ENCODE measurements at places on chromosomes 1 and 21. TPM values are rescaled to one million over a fixed set of nuclear protein-coding genes. Genes with fewer than 3 reads are reported as not detected.

DNA sequence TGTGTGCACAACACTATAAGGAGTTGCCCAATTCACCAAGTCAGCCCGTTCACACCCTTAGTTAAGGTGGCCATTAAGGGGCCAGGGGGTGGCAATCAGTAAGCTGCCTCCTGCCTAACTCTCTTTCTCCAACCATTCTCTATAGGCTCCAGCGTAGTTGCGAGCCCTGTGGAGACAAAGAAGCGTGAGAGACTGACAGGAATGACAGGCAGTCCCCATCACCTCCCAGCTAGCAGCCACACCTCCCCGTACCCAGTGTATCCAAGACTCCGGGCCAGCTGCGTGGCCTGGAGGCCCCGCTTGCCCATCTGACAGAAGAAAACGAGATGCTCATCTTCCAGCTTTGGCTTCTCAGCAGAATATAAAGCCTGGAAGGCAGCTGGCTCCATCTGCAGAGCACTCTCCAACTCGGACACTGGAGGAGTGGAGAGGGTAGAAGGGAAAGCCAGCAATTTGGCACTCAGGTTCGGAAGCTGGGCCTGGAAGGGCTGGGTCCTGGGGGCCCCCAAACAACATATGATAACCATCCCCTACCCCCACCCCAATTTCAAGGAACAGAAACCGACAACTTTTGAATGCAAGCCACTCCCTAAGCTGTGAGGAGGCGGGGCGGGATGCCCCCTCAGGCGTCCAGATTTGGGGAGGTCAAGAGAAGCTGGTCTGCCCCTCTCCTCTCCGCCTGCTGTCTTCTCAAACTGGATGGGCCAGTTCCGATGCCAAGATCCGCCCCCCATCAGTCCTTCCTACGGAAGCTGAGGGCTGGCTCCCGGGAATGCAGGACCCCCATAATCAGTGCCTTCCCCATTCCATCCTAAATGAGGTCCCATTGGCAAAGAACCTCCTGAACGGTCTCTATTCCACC is 872 bp downstream of the TSTD1 start:
- DNase-seq: no peak
- peaks cover 24% of the 10 kb centered on the region for H3K36me3 ChIP-seq
- H3K27ac ChIP-seq: peak overlapping the region; percentile 64
- no peaks in the 10 kb centered on the region for H3K27me3 ChIP-seq
- no peaks in the 10 kb centered on the region for H3K4me1 ChIP-seq

GRCh38 chr1:26177182-26177684 is at the start of gene CNKSR1:
Gene CNKSR1 (plus strand): TSS chr1:26177491. CDS start chr1:26177548, 57 bp downstream.
- H3K4me3 ChIP-seq: no peak within 1 kb of the TSS
- H3K27me3 ChIP-seq: no peaks in the 10 kb centered on the region
- no peaks in the 10 kb centered on the region for H3K4me1 ChIP-seq
- no peak for DNase-seq
- H3K27ac ChIP-seq: peak within 1 kb of the TSS; percentile 45

- no peak overlapping the region for H3K27ac ChIP-seq
- H3K4me3 ChIP-seq: no peak overlapping the region
- H3K4me1 ChIP-seq: no peaks in the 10 kb centered on the region
- no peaks in the 10 kb centered on the region for H3K36me3 ChIP-seq
- DNase-seq: no peak
- H3K27me3 ChIP-seq: no peaks in the 10 kb centered on the region
Observed at GRCh38 chr1:207470927-207471326, 16.8 kb downstream of the CR2 start.

DNA sequence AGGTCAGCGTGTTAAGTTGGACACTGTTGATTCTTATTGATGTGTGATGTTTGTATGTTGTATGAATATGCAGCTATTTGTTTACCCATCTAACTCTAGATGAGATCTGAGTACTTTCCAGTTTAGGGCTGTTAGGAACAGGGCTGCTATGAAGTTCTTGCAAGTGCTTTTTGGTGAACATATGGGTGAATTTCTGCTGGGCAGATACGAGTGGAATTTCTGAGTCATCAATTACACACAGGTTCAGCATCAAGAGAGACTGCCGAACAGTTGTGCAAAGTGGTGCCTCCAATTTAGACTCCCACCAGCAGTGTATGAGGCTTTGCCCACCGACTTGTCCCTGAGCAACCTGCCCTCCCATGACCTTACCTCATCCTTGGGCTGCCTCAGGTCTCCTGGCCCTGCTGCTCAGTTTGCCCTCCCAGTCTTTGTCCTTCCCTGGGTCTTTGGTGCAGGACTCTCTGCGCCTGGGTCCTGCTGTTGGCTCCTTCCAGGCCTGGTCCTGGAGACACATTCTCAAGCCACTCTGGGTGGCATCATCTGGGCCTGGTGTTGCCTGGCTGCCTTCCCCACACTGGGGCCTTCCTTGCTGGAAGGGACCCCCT is 343.6 kb downstream of the PTPRU start:
- H3K4me1 ChIP-seq: no peaks in the 10 kb centered on the region
- no peaks in the 10 kb centered on the region for H3K36me3 ChIP-seq
- H3K4me3 ChIP-seq: no peak overlapping the region
- H3K27me3 ChIP-seq: no peaks in the 10 kb centered on the region

DNA sequence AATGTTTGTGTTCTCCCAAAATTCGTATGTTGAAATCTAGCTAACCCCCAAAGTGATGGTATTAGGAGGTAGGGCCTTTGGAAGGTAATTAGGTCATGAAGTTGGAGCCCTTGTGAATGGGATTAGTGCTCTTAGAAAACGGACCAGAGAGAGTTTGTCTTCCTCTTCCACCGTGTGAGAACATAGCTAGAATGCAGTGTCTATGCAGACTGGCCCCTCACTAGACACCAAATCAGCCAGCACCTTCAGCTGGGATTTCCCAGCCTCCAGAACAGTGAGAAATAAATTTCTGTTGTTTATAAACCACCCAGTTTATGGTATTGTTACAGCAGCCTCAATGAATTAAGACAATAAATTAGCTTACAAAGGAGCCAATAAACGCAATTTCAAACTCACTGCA is 58.0 kb downstream of the KIAA0319L start:
- peaks cover 9% of the 10 kb centered on the region for H3K36me3 ChIP-seq
- H3K4me3 ChIP-seq: no peak overlapping the region
- DNase-seq: no peak
- H3K27ac ChIP-seq: no peak overlapping the region
- no peaks in the 10 kb centered on the region for H3K27me3 ChIP-seq

The FCER1G gene
- 49.4 TPM for total RNA-seq

The ADGRB2 gene
- total RNA-seq: 5.9 TPM

The RXRG gene
- total RNA-seq: 13.8 TPM

All from tibial nerve (tissue), 4 donors.